ENCODE measurements at places on chromosomes 2 and 18.

GRCh38 chr18:63818212-63818611 lies 43.0 kb downstream of the SERPINB7 start:
- DNase-seq = no peak

DNA sequence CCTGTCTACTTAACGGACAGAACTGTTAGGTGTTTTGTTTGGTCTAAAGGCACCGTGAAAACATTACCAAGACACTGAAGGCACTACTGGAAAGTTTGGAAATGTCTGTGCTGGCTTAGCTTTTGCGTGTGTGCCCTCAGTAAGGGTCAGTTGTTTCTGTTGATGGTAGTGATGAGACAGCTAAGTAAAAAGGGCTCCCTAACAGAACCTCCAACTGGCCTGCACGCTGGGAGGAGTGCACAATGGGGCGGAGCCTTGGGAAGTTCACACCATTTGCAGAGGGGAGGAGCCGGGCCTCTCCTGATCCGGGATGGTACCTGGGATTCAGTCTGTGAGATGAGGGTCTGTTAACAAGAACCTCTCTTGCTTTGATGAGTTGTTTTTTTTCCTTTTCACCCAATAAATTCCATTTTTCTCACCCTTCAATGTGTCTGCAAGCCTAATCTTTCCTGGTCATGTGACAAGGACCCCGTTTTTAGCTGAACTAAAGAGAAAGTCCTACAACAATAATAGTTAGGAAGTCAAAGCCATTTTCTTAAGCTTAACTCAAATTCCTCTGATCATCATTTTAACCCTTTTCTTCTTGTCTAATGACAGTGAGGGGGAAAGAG lies 368.7 kb downstream of the PARD3B start:
- DNase-seq = no peak

GRCh38 chr2:120261387-120262006 lies 8.8 kb downstream of the RALB start:
- DNase-seq = no peak

GRCh38 chr2:8285081-8285480 lies 396.8 kb upstream of the ID2 start:
- DNase-seq = peak; percentile 24

- no peak for DNase-seq
Observed at GRCh38 chr18:10751653-10752052, 225.8 kb downstream of the NAPG start.

DNA sequence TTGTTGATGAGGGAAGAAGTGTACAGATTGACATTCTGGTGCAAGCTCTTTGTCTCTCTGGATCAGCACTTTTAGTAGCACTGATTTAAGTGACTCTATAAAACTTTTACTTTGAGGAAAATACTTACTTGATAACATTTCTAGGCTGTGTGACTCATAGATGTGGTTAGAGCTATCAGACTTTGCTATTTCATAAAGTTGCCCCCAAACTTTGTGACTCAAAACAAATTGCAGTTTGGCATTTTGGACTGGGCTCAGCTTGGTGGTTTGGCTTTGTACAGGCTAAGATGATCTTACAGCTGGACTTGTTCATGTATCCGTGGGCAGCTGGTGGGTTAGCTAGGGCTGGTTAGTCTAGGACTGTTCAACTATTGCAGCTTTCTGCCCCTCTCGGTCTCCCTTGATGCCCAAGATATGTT lies 42.1 kb upstream of the GLS start:
- DNase-seq = no peak

DNA sequence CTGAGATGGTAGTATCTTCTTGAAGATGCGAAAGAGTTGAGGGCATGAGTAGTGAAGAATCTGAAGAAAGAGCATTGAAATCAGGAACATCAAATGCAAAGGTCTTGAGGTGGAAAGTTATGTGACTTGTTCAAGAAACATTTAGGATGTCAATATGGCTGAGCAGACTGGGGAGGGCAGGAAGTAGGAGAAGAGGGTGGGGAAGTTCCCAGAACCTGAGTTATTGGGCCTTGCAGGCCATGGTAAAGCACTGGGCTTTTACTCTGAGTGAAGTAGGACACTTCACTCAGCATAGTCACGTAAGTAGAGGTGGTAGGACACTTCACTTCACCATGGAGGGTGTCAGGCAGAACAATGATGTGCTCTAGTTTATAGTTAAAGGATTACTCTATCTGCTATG lies 11.8 kb upstream of the MYL12A start:
- no peak for DNase-seq

DNA sequence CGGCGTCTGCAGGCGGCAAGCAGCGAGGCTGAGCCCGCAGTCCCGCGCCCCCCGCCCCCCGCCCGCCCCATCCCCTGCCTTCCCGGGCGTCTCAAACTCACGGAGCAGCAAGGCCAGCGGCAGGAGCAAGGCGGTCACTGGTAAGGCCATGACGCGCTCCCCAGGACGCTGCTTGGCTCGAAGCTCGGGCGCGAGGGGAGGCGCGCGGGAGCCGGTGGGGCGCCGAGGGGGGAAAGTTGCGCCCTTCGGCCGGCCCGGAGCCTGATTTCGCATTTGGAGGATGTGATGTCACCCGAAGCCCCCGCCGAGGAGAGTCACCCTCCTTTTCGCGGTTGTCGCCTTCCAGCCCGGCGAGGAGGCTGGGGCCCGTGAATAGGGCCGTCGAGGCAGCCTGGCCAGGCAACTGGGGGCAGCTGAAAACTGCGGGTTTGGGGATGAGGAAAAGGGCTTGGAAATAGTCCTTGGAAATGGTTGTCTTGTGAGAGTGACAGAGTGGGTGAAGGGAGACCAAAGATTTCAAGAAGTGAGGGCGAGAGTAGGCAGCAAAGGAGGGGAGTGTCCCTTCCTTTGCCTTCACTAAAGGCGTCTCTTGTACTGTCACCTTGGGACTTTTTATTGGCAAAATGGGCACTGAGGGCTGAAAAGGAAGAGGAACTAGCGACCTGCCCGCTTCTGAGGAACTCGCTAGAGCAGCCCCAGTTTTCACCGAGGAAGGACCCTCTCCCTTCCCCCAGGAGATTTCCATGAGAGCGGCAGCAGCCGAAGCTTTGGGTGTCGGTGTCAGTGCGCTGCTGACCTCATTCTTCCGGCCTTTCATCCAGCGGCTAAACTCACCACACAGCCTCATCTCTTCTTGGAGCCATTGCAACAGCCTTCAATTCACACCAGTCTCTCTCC lies at the start of gene CD8A:
TSS of gene CD8A (minus strand) at position 238 of the 897 bp plus-strand sequence. CDS start at position 150, 88 bp downstream.
- no peak for DNase-seq

DNA sequence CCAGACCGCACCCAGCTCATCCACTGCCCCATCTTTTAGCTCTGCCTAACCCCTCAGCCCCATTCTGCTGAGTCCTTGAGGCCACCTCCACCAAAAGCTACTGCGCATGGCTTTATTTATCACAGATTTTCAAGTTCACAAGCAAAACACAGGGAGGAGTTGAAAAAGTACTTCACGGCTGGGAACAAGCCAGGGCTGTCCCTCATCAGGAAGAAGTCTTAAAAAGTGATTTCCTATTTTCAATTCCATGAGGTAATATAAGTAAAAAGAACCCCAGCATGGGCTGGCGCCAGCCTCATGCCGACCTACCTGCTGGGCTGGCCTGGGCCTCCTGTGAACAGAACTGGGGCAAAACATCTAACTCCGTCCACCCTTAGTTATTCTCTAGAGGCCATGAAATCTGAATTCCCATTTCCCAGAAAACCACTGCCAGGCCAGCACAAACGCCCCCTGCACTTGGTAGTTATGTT lies 69.0 kb downstream of the POLR1A start:
- no peak for DNase-seq

Data from OCI-LY7 (cell line).